Right cardiac atrium (tissue), 5 donors: ENCODE measurements at places on chromosomes 12 and 14. TPM values are rescaled to one million over a fixed set of nuclear protein-coding genes. Genes with fewer than 3 reads are reported as not detected.

The PTHLH gene
- total RNA-seq = 13.1 TPM

The IKZF4 gene
- 5.9 TPM for total RNA-seq

The INHBE gene
- total RNA-seq = not detected

The SLC6A13 gene
- 4.4 TPM for total RNA-seq

The RERG gene
- total RNA-seq = 9.5 TPM

The IL31 gene
- total RNA-seq = not detected

GRCh38 chr14:88551980-88552431 is 2.8 kb downstream of the PTPN21 start:
- peak; percentile 59 for DNase-seq

GRCh38 chr12:120495186-120495730 is 655 bp upstream of the DYNLL1 start:
- DNase-seq = peak; percentile 53

- DNase-seq = no peak
Observed at GRCh38 chr14:71741241-71741640, 191.0 kb upstream of the RGS6 start.

DNA sequence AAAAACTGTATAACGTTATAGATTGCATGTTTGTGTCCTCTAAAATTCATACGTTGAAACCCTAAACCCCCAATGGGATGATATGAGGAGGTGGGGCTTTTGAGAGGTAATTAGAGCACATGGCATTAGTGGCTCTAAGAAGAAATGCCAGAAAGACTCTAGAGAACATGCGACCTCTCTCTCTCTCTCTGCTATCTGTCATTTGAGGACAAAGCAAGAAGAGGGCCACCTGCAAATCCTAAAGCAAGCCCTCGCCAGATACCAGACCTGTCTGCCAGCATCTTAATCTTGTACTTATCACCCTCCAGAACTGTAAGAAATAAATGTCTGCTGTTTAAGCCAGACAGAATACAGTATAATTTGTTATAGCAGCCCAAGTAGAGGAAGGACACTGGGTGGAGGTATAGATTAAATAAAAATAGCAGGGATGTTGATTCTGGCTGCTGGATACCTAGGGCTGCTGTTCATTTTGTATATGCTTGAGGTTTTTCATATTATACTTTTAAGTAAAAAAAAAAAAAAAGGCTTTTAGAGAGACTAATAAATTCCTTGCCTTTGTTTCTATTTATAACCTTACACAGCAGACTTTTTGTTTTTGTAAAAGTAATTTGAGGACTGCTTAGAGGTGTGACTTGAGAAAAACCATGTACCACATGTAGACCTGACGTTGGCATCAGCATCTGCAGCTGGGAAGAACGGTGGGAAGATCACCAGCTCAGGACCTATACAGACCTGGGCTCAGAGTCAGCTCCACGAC is 26.9 kb downstream of the MOK start:
- DNase-seq = no peak

DNA sequence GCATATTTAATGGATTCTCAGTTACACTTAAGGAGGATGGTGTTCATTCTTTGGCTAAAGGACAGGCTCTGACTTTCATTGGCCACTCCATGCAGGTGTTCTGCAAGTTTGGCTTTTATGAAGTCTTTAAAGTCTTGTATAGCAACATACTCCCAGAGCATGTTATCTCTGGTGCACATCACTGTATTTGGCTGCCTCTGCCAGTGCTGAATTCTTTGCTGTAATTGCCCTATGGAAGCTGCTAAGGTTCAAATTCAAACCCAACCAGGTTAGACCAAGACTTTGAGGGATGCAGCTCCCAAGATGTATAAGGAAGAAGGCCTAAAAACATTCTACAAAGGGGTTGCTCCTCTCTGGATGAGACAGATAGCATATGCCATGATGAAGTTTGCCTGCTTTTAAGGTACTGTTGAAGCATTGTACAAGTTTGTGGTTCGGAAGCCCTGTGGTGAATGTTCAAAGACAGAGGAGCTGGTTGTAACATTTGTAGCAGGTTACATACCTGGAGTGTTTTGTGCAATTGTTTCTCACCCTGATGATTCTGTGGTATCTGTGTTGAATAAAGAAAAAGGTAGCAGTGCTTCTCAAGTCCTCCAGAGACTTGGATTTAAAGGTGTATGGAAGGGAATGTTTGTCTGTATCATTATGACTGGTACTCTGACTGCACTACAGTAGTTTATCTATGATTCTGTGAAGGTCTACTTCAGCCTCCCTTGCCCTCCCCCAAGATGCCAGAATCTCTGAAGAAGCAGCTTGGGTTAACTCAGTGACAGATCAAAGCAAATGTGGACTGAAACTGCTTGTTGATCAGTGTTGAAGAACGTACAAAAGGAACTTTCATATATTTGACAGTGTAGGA is 19.4 kb downstream of the TMEM116 start:
- no peak for DNase-seq

- DNase-seq = peak; percentile 2
Observed at GRCh38 chr14:105841022-105842009, 314.9 kb downstream of the TMEM121 start.

GRCh38 chr12:7127916-7128626 is 618 bp downstream of the RBP5 start:
- DNase-seq = no peak

DNA sequence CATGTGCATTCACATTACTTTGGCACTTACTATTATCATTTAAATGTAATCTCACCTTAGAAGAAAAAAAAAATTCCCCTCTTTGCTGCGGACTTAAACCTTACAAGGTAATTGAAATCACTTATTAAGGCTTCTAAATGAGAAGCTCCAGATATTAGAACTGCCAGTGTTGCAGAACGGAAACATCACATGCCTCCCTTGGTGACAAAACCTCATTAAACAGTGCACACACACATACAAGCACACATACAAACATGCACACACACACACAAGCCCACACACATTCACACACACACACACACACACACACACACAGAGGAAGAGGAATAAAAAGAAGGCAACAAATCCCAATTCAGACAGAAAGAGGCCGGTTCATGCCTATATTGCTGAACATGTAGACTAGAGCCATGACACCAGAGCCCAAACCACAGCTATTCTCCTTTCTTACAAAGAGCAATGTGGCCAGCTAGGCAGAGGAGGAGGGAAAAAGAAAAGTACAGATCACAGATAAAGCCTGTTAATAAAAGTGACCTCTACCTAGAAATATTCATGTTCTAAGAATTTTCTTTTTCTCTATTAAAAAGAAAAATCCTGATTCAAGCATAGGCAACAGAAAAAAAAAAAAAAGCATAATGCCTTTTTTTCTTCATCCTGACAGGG is 405.2 kb upstream of the FLRT2 start:
- no peak for DNase-seq

- no peak for DNase-seq
Observed at GRCh38 chr12:52896190-52897100, 8.4 kb downstream of the KRT8 start.

GRCh38 chr12:5230156-5230555 is 186.5 kb downstream of the KCNA5 start:
- DNase-seq = no peak

DNA sequence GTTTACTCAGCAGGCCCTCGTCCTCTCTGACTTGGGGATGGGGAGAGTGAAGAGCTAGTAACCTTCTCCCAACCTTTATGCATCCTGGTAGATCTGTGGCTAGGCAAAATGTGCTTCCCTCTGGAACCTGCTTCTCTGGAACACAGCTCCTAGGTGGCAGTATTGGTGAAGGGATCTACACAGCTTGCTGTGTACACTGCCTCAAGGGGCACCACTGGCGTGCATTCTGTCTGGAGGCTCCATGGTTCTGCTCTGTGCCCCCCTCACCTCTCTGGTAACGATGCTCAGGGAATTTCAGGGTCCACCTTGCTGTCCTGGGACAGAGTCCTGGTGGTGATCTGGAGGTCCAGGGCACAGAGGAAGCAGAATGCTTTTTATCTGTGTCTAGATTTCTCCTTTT is 43.5 kb upstream of the KCNA5 start:
- DNase-seq = no peak

DNA sequence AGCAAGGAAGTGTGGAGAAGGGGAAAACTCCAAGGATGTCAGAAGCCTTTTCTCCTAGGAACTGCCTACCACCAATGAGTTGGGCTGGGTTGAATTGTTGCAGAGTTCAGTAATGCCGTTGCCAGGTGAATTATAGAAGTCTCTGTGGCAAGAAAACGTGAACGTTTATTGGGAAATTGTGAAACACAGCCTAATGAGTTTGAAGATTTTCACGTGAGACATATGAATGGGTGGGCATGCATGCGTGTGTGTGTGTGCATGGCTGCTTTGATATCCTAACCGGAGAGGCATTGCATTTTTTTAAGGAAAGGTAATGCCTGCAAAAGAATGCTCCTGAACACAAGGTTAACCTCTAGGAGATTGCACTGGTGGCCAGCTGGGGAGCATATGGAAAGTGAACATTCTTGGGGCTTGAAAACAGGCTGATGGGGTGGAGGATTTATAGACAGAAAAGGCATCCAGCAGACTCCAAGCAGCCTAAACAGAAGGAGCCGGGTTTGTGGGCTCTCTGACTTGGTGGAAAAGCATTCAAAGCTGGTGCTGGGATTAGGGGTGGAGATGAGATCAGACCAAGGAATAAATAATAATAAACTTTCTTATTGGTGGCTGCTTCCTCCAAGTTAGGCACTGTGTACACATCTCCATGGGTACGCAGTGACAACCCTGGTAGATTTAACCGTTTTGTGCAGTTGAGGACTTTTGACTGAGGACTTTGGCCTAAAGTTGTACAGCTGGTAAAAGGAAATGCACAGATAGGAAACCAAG is 67.8 kb downstream of the NTF3 start:
- no peak for DNase-seq

GRCh38 chr12:121819212-121819949 is 15.6 kb downstream of the SETD1B start:
- no peak for DNase-seq

GRCh38 chr12:5718680-5719079 is 226.4 kb downstream of the ANO2 start:
- peak; percentile 77 for DNase-seq

DNA sequence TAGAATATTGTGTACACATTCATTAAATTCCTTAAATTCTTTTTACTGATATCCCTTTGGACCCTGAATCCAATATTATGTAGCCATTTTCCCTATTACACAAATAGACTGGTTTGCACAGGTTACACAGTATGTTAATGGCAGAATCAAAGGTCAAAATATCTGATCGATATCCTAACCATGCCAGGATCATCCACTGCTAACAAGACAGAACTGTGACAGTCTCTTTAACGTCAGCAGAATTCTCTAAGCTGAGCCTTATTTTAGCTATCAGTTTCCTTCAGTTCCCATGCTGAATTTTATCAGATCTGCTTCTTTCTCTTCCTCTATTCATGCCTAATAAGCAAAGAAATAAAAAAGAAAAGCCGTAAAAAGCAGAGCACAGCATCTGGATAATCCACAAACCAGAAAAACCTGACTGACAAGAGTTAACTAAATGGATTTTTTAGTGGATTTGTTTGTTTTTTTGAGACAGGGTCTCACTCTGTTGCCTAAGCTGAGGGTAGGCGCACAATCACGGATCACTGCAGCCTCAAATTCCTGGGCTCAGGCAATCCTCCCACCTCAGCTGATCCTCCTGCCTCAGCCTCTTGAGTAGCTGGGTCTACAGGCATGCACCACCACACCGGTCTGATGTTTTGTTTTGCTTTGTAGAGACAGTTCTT is 130.4 kb downstream of the PAWR start:
- no peak for DNase-seq

DNA sequence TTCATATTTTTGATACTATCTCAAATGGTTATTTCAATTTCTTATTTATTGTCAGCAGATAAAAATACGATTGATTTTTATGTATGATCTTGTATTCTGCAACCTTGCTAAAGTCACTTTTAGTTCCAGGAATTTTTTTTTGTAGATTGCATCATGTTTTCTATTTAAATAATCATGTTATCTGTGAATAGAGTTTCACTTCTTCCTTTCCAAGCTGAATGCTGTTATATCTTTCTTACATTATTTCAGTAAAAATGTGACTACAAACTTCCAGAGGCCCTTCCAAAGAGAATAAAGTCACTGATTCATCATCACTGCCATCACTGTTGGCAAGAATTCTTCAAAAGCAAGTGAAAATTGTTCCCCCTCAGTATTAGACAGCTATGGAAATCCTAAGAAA is 104.7 kb upstream of the RAP1B start:
- no peak for DNase-seq

DNA sequence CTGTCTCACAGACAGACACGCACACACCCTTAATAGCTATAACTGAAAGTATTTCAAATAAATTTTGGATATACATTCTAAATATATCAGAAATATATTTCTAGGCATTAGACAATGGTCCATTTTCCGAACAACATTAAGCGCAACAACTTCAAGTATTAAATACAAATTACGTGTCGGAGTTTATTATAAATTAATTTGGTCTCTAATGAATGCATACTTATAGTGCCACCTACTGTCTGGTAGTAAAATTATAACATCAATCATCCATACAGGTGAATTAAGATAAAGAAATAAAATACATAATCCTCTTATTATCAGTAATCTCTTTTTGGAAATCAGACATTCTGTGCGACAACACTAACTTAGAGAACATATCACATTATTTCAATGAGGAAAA is 27.2 kb upstream of the CMAS start:
- DNase-seq = no peak

GRCh38 chr12:58915634-58916033 is 4.7 kb downstream of the LRIG3 start:
- no peak for DNase-seq

- DNase-seq = no peak
Observed at GRCh38 chr12:5656836-5657235, 224.9 kb downstream of the NTF3 start.

GRCh38 chr12:82027612-82028011 is 268.5 kb upstream of the PPFIA2 start:
- no peak for DNase-seq

GRCh38 chr14:102315121-102315520 is 4.4 kb upstream of the ZNF839 start:
- DNase-seq = no peak

DNA sequence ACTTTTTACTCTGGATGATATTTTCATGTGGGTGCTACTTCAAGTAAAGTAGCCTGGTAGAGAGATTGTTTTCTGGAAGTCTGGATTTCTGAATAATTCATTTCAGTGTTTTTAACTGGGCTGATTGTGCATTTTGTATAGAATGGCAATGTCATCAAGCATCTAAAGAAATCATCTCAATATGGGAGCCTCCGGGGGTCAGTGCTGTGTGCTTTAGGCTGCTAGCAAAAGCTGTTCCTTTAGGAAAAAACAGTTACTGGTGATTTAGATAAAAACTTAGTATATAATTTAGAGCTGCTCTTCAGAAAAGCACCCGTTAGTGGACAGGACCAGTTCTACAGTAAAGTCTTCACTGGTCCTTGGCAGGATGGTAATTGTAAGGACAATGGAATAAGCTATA is 5.1 kb downstream of the UBE3B start:
- DNase-seq = no peak

GRCh38 chr14:74459289-74459946 is 33.4 kb upstream of the SYNDIG1L start:
- no peak for DNase-seq
